ENCODE measurements at places on chromosomes 7 and 10. TPM values are rescaled to one million over a fixed set of nuclear protein-coding genes. Genes with fewer than 3 reads are reported as not detected.
A peak's percentile ranks its signal among the peaks of the same experiment; 100 is the strongest.

The CREM gene
- total RNA-seq, result 29.9 TPM

GRCh38 chr10:130339911-130340310 is 203.7 kb downstream of the GLRX3 start:
- DNase-seq, result no peak

DNA sequence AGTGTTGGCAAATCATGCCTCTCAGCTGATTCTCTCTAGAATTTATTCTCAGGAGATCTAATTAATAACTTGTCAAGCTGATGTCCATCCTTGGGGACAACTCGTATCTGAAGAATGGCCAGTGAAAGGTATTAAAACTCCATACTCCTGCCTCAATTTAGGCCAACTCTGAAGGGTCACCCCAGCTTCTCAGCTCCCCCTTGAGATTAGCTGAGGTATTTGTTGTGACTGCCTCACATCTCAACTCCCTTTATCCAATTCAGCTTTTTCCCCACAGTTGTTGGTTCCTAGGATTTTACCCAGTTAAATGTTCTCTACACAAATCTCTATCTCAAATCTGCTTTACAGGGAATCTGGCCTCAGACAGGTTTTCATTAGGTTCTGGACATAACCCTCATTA is 182.4 kb downstream of the MALRD1 start:
- DNase-seq, result no peak

- DNase-seq, result peak; percentile 11
Measured at GRCh38 chr7:587767-588166, 68.1 kb upstream of the PDGFA start.

DNA sequence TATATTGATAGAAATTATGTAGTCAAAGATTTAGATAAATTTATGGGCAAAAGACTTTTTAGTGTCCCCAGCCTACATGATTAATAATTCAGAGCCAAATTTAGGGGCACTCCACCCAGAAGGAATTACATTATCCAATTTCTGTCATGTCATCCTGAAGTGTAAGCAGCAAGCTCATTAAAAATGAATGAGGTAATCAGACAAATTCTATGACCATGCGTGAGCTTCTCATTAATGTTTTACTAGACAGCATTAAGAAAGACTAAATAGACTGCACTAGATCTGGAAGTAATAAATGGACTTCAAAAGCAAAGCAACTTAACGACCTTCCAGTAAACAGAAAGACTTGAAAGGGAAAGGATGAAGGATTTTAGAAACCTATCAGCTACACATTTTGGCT is 22.7 kb upstream of the TRUB1 start:
- no peak for DNase-seq

GRCh38 chr10:128060341-128061250 is 65.6 kb downstream of the MKI67 start:
- no peak for DNase-seq

DNA sequence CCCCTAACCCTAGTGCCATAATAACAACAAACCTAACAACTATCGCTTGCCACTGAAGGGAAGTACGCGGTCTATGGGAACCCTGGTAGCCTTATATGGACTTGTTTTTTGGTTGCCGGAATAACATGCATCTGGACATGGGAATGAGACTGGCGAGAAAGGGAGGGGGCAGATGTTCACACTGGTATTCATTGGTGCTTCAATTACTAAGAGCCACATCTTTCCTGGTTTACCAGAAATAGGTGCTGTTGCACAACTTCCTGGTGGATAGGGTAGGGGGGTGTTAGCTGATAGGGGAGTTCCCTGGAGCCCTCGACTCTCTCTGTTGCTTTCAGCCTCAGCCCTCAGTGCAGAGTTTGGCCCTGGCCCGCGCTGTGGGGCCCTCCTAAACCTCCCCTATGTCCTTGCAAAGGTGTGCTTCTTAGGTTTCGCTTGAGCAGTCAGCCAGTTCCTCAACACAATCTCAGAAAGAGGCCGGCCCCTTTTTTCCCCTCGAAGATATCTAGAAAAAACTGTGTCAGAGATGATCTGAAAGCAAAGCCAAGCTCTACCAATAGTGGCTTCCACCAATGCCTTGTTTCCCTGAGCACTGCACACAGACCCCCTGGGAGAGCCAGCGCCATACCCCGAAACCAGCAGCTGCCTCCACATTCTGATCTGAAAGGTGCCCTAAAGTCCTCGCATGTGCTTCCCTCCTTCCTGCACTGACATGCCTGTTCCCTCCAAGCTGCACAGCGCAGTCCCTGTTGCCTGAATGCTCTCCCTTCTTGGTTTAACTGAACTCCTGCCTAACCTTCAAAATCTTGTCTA is 13.5 kb downstream of the TBXAS1 start:
- DNase-seq, result no peak

The RPA3 gene
- 14.9 TPM for total RNA-seq

The INHBA gene
- 4.1 TPM for total RNA-seq

DNA sequence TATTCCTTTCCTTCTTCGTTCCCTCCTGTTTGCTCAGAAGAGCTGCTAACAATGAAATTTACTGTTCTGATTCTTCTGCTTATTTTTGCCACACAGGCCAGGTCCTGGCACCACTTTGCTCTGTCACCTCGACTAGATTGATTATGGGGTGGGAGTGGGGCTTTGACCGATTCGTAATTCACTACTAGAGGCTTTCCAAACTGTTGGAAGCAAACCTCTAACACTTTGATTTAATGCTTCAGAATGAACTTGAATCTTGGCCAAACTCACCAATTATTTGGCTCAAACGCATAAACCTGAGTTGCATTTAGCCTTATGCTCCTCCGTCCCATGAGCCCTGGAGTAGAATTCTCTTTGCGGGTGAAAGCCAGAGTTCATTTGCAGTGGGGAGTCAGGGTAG is 476.2 kb upstream of the FZD8 start:
- no peak for DNase-seq

The OPN4 gene
- total RNA-seq, result not detected

The ADAP1 gene
- total RNA-seq, result 2.3 TPM

The GPR26 gene
- not detected for total RNA-seq

DNA sequence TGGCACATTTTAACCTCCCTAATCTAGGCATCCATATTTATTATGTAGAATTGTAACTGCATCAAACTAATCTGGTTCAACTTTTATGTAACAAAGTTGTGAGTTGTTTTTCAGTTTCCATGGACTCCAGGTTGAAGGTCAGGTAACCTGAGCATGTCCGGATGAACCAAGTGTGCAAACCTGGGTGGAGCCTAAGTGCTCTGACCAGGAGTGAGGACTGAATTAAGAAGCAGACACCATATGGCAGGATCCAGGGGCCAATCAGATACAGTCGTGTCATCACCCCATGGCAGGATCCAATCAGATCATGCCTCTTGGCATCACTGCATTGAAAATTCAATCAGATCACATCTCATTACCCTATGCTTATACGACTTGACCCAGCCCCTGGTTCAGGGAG is 41.2 kb upstream of the PHYHIPL start:
- no peak for DNase-seq

GRCh38 chr10:11353006-11353896 is 258.2 kb downstream of the USP6NL start:
- DNase-seq, result no peak

The AFAP1L2 gene
- total RNA-seq, result 0.77 TPM

DNA sequence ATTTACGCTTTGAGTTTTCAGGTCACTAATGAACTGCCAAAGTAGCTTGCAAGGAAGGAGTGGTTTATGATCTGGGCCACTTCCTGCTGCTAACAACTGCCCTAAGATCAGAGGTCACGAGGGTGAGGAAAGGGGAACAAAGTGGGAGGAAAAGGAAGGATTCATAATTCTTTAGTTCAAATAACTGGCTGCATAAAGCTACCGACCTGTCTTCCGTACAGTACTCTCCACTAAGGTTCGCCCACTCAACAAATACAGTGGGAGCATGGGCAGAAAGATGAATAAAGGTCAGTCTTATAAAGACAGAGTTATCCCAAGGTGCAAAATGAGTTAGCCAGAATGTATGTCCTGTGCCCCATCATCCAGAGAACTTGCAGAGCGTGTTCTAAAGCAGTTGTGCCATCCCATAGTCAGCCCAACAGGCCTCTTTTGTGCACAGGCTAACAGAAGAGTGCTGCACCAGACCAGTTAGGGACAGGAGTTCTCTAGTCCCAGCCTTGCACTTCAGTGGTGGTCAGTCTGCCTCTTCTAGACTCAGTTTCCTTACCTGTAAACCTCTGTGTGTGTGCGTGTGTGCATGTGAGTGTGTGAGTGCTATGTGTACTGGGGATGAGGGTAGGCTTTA is 65.9 kb downstream of the CREB3L2 start:
- no peak for DNase-seq

- DNase-seq, result no peak
Measured at GRCh38 chr7:133371616-133372015, 118.7 kb downstream of the EXOC4 start.

All from fibroblast of lung (primary cell).